GM10248 (cell line): ENCODE measurements at places on chromosomes 1 and 21.

- no peak for DNase-seq
Observed at GRCh38 chr1:87872189-87872588, 543.5 kb downstream of the LMO4 start.

- DNase-seq: peak; percentile 67
Observed at GRCh38 chr1:33055210-33056008, 18.7 kb upstream of the AK2 start.

- DNase-seq: no peak
Observed at GRCh38 chr1:51280321-51280978, 44.4 kb downstream of the RNF11 start.

GRCh38 chr21:16568244-16568643, 838.5 kb downstream of the USP25 start:
- no peak for DNase-seq

DNA sequence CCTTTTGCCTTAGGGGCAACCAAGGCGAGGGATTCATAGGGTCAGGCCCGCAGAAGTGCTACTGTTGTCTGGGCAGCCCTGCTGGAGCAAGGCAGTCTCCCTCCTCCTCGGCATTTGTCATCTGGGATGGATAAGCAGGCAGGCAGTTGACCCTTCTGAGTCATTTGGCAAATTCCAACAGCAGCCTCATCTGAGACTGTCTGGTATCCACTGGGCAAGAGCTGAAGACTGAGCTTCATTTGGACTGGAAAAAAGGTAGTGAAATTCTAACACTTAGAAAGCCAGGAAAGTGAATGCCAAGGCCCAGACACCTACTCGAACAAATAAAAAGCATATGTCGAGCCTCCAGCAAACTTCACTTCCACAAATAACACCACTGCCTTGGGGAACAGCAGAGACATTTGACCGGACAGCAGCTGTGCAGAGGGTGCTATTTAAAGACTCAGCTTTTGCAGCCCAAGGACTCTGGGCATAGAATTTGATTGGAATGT, 4.0 kb upstream of the ZBTB40 start:
- no peak for DNase-seq

GRCh38 chr1:14094611-14095400, 394.8 kb downstream of the PRDM2 start:
- DNase-seq: peak; percentile 15

DNA sequence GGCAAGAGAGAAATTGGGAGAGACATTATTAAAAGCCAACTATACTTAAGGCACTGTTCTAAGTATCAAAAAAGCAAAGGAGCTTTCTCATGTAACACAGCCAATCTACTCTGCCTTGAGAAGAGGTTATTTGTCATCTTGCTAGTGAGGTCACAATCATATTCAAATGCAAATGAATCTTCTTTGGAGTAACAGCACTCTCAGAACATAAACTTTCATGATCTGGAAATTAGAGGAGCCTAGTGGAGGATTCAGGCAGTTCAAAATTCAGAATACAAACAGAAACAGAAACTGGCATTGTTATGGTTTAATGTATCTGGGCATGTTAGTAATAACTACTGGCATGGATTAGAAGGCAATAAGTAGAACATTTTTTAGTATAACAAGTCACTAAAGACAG, 57.4 kb downstream of the ARID4B start:
- DNase-seq: no peak

- DNase-seq: no peak
Observed at GRCh38 chr21:39451332-39452206, at the start of gene SH3BGR. Gene SH3BGR (plus strand): TSS chr21:39451970. CDS start chr21:39452097, 127 bp downstream.

DNA sequence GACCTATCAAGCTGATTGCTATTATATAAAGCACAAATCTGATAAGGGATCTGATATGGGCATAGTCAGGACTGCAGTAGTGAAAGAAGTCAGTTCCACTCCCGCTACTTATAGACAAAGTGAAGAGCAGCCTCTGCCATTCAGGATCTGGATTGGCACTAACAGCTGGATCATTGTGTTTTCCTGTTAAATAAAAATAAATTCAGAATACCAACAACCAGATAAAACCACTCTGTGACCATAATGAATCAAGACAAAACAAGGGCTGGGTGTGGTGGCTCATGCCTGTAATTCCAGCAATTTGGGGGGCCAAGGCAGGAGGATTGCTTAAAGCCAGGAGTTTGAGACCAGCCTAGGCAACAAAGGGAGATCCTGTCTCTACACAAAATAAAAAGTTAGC, 5.0 kb upstream of the GLRX2 start:
- no peak for DNase-seq

- no peak for DNase-seq
Observed at GRCh38 chr1:192726820-192727504, 81.9 kb upstream of the RGS2 start.

- DNase-seq: no peak
Observed at GRCh38 chr1:221841983-221842335, 100.1 kb upstream of the DUSP10 start.

GRCh38 chr21:44300262-44300959, 558 bp downstream of the PFKL start:
- peak; percentile 84 for DNase-seq

GRCh38 chr1:110477445-110477957, 26.6 kb downstream of the PROK1 start:
- no peak for DNase-seq

- DNase-seq: no peak
Observed at GRCh38 chr1:9059891-9060744, 9.3 kb downstream of the SLC2A5 start.

DNA sequence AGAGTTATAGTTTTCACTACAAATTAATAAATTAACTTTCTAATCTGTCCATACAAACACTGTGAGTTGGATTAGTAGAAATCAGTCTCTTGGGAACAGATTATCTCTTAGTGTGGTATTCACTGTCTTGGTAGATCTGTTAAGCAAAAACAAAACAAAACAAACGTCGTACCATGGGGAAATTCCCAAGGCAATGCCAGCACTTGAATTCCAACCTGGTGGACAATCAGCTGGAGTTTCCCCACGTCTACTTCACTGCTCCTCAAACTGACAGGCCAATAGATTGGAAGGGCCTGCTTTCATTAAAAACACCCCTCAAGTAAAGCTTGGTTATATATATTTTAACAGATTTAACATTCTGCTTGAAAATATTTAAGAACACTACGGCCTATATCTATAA, 31.9 kb downstream of the GDAP2 start:
- DNase-seq: no peak

GRCh38 chr1:206535853-206536188, 28.5 kb downstream of the RASSF5 start:
- no peak for DNase-seq

- DNase-seq: no peak
Observed at GRCh38 chr1:203267912-203268311, 37.4 kb upstream of the BTG2 start.

GRCh38 chr1:7315946-7316345, 455.1 kb upstream of the VAMP3 start:
- DNase-seq: no peak

DNA sequence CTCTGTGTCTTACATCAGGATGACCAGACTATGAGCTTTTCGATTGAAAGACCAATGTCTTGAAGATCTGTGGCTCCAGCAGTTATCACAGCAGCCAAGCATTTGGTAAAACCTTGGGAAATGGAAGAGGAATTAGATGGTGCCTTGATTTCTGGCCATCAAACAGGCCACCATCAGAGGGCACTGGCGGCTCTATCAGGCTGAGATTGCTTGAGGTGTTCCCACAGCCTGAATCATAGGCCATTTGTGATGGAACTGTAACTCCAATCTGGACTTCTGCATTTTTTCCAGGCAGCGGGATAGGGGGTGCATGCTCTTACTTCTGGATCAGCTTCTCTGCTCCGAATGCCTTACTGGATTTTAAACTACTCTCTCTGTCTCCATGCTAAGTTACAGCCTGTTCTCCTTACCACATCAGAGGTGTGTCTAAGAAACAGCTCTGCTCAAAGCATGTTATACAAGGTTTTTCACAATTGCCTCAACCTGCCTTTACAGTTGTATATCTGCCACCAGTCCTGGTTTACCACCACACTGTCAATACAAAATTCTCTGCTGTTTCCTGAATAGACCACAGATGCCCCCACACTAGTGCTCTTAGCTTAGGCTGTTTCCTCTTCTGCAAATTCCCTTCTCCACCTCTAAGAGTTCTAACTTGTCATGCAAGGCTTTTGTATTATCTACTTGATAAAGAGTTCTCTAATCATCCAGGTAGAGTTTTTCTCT, 180.9 kb downstream of the PTGER3 start:
- no peak for DNase-seq

GRCh38 chr1:196515904-196516303, 92.3 kb downstream of the KCNT2 start:
- no peak for DNase-seq

DNA sequence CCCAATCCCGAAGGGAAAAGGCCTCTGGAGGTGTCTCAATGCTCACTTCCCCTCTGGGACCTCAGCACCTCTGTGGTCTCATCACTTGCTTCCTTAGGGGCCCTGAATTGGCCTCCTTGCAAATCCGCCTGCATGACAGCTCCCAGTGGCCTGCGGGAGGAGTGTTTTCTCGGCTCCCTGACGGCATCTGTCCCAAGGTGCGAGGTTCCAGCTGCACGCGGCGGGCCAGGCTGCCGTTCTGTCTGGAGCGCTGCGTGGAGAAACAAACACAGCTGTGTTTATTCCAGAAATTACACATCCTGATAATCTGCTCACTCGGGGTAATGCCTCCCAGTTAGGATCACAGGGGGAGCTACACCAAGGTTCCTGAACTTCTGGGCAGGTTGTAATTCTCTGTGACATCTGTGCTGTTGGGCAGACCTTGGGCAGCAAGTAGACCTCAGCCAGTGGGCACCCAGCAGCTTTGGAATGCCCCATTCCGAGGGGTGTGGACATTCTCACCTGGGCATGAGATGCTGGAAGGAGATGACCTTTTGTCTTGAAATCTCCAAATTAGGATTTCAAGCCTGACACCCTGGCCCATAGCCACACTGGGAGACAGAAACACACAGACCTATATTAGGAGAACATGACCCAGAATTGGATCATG, 18.2 kb downstream of the EPHB2 start:
- no peak for DNase-seq

DNA sequence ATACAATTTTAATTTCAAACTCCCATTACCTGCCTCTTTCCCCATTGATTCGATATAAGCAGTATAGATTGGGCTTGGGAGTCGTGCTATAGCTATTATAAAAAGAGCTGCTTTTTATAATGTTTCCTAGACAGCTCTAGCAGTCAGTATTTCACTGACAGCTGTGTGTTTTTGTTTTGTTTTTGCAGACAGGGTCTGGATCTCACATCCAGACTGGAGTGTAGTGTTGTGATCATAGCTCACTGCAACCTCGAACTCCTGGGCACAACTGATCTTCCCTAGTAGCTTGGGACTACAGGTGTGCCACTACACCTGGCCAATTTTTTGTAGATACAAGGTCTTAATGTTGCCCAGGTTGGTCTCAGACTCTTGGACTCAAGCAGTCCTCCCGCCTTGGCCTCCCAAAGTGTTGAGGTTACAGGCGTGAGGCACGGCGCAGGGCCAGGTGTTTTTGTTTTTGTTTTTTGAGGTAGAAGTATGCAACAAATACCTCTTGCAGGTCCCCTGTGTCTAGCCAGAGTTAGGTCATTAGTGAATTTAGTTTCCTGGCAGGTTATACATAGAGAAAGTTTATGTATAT, 1.7 kb downstream of the NASP start:
- no peak for DNase-seq

GRCh38 chr1:228297822-228298221, 90.0 kb downstream of the OBSCN start:
- DNase-seq: no peak

- DNase-seq: no peak
Observed at GRCh38 chr21:41316200-41317062, at the start of gene FAM3B. Gene FAM3B (plus strand): TSS chr21:41316801. CDS start chr21:41316880, 79 bp downstream.

DNA sequence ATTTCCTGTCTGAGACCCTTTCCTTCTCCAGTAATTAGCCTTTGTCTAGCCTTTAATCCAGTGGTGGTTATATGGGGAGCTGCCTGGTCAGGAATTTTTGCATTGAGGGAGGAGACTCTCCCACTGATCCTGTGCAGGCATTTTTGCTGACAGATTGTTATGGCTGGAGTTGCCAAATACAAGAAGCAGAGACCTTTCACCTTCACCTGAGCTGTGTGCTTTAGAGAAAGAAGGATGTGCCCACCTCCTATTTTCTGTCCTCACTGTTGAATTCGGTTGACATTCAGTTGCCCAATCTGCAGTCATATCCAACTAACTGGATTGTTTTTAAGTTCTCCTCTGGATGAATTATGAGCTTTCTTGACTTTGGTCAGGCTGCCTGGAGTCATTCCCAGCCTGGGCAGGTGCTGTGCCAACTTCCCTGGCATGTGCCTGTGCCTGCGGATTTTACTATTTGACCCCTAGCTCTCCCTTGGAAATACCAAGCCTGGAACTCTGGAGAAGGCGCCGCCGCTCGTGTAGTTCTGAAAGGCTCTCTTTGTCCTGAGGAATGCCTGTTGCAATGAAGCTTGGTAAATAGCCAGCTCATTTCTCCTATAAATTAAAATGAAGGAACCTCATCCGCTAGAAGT, 143.9 kb downstream of the NOS1AP start:
- no peak for DNase-seq

DNA sequence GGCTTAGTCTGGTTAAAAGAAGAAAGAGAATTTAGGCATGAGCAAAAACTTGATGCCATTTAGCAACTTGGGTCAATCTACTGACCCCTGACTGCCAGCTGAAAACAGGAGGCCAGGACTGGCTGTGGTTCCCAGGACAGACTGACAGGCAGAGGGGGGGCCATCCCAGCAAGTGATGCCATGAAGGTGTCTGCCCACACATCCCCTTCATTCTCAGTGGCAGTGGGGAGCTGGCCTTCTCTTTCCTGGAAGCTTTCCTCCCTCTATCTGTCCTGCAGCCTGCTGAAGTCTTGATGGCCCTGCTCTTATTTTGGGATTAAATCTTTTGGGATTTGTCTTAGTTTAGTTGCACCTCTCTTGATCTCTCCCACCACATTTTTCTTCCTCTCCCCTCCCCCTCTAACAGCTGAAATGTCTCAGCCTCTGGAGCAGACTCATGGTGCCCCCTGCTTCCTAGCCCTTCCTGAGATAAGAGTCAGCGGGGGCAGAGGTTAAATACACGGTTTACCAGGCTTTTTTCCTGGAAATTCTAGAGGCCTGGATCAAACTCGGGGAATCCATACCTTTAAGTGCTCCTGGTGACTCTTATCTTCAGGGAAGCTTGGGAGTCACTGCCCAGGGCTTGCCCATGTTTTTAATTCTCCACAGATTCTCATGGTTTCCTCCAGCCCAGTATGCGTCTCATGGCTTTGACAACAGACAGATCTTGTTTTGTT, 99.5 kb upstream of the TSPAN2 start:
- no peak for DNase-seq

- DNase-seq: peak; percentile 45
Observed at GRCh38 chr1:212237651-212238050, 47.6 kb upstream of the PPP2R5A start.

- no peak for DNase-seq
Observed at GRCh38 chr1:221468546-221468945, 273.3 kb downstream of the DUSP10 start.

DNA sequence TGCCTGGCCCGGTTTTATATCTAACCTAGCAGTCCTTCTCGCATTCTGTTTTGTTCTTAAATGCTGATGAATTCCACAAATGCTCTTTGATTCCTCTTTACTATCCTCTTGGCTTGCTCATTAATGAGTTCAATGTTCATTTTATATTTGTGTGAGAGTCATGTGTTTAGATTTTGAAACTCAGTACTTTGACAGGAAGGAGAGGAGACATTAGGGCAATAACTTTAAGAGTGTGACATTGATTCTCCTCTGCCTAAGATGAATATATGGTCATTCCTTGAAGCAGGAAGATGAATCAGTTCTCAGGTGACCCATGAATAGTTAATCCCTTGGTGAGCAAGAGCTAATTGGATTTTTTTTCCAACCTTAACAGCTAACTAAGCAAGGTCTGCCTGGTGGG, 84.1 kb downstream of the MRPS6 start:
- DNase-seq: no peak

- DNase-seq: no peak
Observed at GRCh38 chr21:31213787-31214186, 130.3 kb downstream of the TIAM1 start.
